ENCODE measurements at places on chromosomes 6 and 20. TPM values are rescaled to one million over a fixed set of nuclear protein-coding genes. Genes with fewer than 3 reads are reported as not detected.

GRCh38 chr6:39268721-39269120 is 39.4 kb upstream of the KCNK5 start:
- H3K36me3 ChIP-seq = no peaks in the 10 kb centered on the region
- no peak for DNase-seq
- H3K27me3 ChIP-seq = no peaks in the 10 kb centered on the region
- no peak overlapping the region for H3K4me3 ChIP-seq
- no peak overlapping the region for H3K27ac ChIP-seq

DNA sequence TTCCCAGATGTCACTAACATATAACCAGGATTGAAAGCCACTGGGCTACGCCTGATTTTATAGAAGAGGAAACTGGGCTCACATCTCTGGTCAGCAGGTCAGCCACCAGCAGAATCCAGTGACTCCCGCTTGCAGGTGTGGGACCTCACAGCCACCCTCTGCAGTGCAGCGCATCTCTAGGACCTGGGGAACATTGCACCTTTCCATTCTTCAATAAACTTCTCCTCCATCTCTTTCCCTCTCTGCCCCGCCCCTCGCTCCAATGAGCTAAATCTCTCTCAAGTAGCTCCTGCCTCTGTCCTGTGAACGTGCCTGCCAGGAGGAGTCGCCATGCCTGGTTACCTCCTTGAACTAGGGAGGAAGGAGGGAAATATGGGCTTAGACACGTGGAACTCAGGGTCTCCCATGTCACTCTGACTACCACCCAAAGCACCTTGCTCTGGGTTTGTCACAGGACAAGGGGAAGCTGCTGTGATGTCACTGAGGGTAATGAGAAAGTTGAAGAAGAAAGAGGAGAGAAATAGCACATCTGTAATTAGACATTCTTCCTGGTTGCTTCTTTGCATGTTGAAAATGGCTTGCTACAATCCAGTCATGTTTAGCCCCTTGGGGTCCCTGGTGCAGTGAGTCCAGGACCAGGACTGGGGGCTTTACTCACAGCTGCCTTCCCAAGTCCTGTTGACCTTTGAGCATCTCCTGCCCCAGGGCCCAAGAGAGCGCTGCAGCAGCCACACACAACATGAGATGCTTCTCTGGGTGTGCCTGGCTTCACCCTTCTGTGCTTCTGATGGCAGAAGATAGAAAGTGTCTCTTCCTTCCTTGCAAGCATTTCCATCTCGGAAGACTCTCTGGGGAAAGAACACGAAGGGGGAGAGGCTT is 469.4 kb downstream of the PREX1 start:
- H3K4me3 ChIP-seq = no peak overlapping the region
- DNase-seq = no peak
- H3K27ac ChIP-seq = no peak overlapping the region
- H3K4me1 ChIP-seq = no peaks in the 10 kb centered on the region

DNA sequence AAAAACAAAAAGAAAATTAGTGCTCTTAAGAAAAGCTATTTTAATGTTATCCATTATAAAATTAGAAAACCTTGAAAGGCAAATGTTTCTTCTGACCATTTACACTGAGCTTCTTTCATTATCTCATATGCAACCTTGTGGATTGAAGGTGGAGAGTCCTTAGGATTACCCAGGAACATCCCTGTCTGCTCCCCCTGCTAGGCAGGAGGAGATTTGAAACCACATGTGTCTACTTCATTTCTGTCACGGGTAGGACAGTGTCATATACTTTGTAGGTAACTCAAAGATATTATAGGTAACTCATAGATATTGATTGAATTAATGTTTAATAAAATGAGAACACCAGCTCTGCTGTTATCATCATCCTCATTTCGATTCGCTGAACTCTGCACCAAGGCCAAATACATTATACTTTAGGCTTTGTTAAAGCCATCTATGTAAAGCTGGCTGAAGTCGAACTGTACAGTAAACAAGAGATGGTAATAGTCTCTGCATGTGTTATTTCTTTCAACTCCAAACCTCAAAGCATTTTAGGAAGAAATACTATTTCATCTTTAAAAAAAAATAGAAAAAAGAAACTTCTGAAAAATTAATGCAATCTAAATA is 49.5 kb downstream of the HDAC2 start:
- no peak overlapping the region for H3K4me3 ChIP-seq
- DNase-seq = no peak
- no peaks in the 10 kb centered on the region for H3K36me3 ChIP-seq
- peaks cover 9% of the 10 kb centered on the region for H3K4me1 ChIP-seq

KIAA0408 gene
- 2.7 TPM for total RNA-seq

TXLNB gene
- total RNA-seq = 0.26 TPM
